ENCODE measurements at places on chromosomes 2 and 18. TPM values are rescaled to one million over a fixed set of nuclear protein-coding genes. Genes with fewer than 3 reads are reported as not detected.

DNA sequence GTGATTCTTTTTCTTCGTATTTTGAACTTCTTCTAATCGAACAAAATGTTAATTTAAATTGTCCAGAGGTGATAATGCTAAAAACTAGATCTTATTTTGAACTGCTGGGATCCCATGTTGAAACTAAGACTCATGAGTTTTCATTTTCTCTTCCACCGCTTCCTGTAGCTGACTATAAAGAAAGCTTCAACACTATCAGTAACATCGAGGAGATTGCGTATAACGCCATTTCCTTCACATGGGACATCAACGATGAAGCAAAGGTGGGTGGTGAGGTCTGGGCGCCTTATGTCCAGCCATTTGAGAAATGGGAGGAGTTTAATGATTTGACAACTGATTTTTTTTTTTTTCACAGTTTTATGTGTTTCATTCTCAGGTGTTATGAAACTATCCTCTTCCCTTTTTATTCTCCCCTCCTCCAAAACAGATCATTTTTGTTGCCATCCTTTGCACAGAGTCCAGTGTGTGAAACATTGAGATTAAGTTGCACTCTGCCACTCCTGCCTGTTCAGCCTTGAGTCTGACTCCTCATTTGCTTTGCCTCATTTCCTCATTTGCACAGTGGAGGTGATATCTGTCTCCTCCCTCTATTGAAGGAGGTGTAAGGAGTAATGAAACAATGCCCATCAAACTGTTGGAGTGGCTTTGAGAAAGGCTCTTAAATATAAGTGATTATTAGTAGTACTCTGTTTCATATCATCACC, 13.8 kb downstream of the GRHL1 start:
- DNase-seq = no peak
- peak overlapping the region; percentile 10 for H3K27ac ChIP-seq
- no peaks in the 10 kb centered on the region for H3K27me3 ChIP-seq
- no peaks in the 10 kb centered on the region for H3K36me3 ChIP-seq
- peaks cover 2% of the 10 kb centered on the region for H3K4me1 ChIP-seq
- no peak overlapping the region for H3K4me3 ChIP-seq

DNA sequence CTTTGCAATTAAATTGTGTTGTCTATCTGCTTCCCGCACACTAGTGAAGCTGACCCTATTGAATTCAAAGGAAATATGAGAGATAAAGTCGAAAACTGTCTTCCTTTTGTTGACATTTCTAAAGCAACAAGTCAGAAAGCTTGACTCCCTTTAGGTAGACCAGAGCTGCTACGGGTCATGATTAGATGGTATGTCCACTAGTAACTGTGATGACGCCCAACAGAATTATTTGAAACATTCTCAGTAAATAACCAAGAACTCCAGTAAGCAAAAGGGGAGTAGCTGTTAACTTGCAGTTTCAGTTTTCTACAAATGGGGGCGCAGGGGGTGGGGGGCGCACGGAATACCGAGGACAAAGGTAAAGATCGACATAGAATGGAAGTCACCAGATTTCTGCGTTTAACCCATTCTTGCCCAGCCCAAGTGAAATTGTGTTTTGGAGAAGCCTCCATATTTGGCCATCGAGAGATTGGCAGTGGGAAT, 56.4 kb downstream of the CRIM1 start:
- no peaks in the 10 kb centered on the region for H3K36me3 ChIP-seq
- peak overlapping the region; percentile 77 for H3K27ac ChIP-seq
- no peak overlapping the region for H3K4me3 ChIP-seq

GRCh38 chr2:30218814-30219213, 12.5 kb upstream of the LBH start:
- no peak for DNase-seq
- no peak overlapping the region for H3K27ac ChIP-seq
- no peak overlapping the region for H3K4me3 ChIP-seq
- no peaks in the 10 kb centered on the region for H3K36me3 ChIP-seq
- H3K4me1 ChIP-seq = peaks cover 9% of the 10 kb centered on the region

PLCD4 gene
- total RNA-seq = 3.9 TPM

DNA sequence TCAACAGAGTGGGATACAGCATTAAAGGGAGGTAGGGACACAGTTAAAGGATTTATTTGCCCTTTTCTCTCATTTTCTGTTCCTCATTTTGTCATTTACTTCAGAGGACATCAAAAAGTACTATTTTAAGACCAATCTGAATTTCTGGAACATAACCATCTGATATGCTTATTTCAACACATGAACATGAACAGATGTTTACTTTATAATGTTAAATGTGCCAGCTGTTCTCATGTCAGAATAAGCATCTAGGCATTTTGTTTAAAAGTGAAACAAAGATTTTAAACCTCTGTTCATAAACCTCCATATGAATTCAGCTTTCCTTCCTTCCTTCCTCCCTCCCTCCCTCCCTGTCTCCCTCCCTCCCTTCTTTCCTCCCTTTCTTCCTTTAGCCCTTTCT, 677.7 kb downstream of the CNTNAP5 start:
- H3K27ac ChIP-seq = no peak overlapping the region
- H3K27me3 ChIP-seq = no peaks in the 10 kb centered on the region
- no peak overlapping the region for H3K4me3 ChIP-seq
- no peaks in the 10 kb centered on the region for H3K4me1 ChIP-seq

DNA sequence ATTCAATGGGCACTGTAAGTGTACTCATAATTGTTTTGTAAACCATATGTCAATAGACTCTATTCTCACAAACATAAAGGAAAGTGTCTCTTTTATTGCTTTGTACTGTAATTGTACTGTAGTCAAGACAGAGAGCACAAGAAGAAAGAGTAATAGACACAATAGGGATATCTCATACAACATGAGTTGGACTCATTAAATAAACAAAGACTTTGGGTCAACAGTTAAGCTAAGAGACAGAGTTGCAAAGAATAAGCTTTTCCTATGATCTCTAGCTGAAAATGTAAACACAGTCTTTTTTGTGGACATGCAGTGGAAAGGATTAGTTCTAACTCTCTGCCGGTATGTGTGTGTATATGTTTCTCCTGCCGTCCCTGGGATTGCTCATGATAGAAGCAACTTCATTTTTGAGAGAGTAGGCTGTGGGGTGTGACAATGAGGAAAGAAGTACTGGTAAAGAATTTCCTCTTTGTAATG, 13.9 kb upstream of the KYNU start:
- H3K4me1 ChIP-seq = peaks cover 44% of the 10 kb centered on the region
- no peaks in the 10 kb centered on the region for H3K36me3 ChIP-seq
- H3K27ac ChIP-seq = peak overlapping the region; percentile 11
- H3K4me3 ChIP-seq = no peak overlapping the region
- DNase-seq = no peak
- H3K27me3 ChIP-seq = no peaks in the 10 kb centered on the region

- H3K27ac ChIP-seq = no peak overlapping the region
- H3K4me1 ChIP-seq = no peaks in the 10 kb centered on the region
- no peak overlapping the region for H3K4me3 ChIP-seq
- no peak for DNase-seq
Observed at GRCh38 chr2:40642237-40642636, 190.3 kb upstream of the SLC8A1 start.

GRB14 gene
- 0.31 TPM for total RNA-seq

- peaks cover 74% of the 10 kb centered on the region for H3K4me1 ChIP-seq
- H3K27me3 ChIP-seq = no peaks in the 10 kb centered on the region
- DNase-seq = no peak
- H3K4me3 ChIP-seq = no peak overlapping the region
- H3K27ac ChIP-seq = peak overlapping the region; percentile 87
- no peaks in the 10 kb centered on the region for H3K36me3 ChIP-seq
Observed at GRCh38 chr2:62458206-62458641, 47.8 kb downstream of the TMEM17 start.

DNA sequence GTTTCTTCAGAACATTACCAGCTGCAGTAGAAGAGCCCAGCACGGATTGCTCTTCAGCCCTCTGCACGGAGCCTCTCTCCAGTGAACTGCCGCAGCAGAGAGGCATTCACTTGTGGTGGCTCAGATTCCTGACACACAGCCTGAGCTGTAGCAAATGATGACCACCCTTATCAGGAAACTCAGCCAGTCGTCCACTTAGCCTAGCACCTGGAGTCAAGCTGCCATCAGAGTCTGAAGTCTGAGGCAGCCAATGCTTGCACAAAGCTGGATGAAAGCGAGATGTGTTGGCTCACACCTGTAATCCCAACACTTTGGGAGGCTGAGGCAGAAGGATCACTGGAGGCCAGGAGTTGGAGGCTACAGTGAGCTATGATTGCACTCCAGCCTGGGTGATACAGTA, 11.7 kb upstream of the SAG start:
- no peaks in the 10 kb centered on the region for H3K27me3 ChIP-seq
- peaks cover 18% of the 10 kb centered on the region for H3K36me3 ChIP-seq
- no peak for DNase-seq
- no peak overlapping the region for H3K27ac ChIP-seq
- no peaks in the 10 kb centered on the region for H3K4me1 ChIP-seq
- H3K4me3 ChIP-seq = no peak overlapping the region

IL1R1 gene
- 17.3 TPM for total RNA-seq

DNA sequence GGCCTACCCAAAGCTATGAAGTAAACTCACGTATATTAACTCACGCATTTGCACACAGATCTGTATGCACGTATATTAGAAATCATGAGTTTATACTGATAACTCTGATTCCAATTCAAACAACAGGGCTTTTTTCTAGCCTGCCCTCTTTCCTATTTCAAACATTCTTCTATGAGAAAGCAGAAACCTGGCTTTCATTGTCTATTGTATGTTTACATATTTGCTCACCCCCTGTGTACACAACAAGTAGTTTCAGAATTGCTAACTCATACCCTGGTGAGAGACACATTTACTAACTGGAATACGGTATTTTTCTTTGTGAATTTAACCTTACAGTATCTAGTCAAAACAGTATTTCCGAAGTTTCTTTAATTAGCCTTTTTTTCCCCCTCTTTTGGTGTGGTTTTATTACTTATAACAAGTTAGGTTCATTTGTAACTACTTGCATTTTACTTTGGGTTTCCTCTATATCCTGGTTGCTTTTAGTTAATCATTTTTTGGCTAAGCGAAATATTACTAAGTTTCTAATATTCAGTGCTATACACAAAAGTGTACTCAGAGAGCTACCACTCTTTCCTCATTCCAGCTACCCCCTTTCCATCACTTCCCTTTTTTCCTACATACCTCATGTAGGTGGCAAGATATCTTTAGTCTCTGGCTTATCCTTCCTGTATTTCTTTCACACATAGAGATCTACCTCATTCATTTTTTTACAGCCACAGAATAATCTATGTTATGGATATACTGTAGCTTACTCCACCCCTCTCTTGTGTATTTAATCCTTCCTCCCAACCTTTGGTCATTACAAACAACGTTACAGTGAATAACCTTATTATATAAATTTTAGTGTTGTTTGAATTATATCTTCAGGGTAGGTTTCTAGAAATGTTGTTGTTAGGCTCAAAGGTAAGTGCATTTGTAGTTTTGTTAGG, 112.7 kb upstream of the BCL2L11 start:
- no peaks in the 10 kb centered on the region for H3K4me1 ChIP-seq
- H3K27me3 ChIP-seq = peaks cover 4% of the 10 kb centered on the region
- H3K36me3 ChIP-seq = no peaks in the 10 kb centered on the region

CHRNA1 gene
- total RNA-seq = not detected

- no peaks in the 10 kb centered on the region for H3K4me1 ChIP-seq
- H3K4me3 ChIP-seq = no peak overlapping the region
- no peaks in the 10 kb centered on the region for H3K36me3 ChIP-seq
Observed at GRCh38 chr2:211281430-211282073, 725.2 kb downstream of the CPS1 start.

DUSP19 gene
- 1.5 TPM for total RNA-seq

All from esophagus squamous epithelium (tissue), 5 donors.